ENCODE measurements at places on chromosomes 1 and 21.

- no peak for DNase-seq
Observed at GRCh38 chr1:119333163-119333896, 35.3 kb upstream of the HAO2 start.

GRCh38 chr1:29749024-29749945 is 513.0 kb downstream of the PTPRU start:
- DNase-seq: no peak

- no peak for DNase-seq
Observed at GRCh38 chr1:228982637-228983036, 247.4 kb downstream of the RHOU start.

DNA sequence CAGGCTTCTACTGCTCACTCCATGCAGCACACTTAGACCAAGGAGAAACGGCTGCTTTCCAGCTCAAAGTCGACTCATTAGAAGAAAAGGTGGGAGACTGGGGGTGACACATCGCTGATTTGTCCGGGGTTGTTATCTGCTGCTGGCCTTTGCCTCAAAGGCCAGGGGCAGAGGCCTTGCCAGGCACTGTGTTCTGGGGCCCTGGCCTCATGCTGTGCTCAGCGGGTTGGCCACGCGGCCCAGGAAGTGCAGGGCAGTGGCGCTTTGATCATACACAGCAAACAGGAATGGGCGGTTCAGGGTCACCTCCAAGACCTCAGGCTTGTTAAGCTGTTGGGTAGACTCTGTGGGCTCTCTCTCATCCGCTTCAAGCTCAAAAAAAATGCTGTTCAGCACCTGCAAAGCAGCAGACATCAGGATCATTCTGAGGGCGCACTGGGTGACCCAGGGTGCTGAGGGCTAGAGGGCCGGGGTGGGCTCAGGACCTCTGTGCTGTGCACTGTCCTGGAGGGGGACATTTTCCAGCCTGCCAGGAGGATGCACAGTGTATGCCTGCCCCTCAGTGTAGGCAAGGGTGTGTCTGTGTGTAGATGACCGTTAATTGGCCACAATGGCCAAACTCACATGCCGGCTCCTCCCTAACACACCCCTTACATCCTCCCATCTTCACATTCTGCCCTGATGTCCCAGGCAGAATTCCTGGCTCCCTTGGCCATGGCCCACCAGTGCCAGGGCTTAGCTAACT is 10.8 kb downstream of the AGT start:
- no peak for DNase-seq

DNA sequence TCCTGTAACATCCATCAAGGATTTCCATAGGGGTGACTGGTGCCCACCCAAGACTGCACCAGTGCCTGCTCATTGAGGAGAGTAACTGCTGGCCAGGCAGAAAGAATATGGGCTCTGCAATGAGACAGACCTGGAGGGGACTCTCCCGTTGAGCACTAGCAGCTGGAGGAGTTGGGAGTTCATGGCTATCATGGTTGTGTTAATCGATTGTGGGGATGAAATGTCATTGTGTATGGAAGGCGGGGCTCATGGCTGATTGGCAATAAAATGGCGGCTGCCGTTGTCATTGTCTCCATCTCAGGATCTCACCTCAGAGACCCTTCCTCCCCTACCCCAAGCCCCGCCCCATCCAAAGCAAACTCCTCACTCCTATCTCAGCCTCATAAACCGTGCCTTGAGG is 3.9 kb downstream of the TMEM125 start:
- no peak for DNase-seq
